ENCODE measurements at places on chromosomes 6 and 20. TPM values are rescaled to one million over a fixed set of nuclear protein-coding genes. Genes with fewer than 3 reads are reported as not detected.
A peak's percentile ranks its signal among the peaks of the same experiment; 100 is the strongest.

DNA sequence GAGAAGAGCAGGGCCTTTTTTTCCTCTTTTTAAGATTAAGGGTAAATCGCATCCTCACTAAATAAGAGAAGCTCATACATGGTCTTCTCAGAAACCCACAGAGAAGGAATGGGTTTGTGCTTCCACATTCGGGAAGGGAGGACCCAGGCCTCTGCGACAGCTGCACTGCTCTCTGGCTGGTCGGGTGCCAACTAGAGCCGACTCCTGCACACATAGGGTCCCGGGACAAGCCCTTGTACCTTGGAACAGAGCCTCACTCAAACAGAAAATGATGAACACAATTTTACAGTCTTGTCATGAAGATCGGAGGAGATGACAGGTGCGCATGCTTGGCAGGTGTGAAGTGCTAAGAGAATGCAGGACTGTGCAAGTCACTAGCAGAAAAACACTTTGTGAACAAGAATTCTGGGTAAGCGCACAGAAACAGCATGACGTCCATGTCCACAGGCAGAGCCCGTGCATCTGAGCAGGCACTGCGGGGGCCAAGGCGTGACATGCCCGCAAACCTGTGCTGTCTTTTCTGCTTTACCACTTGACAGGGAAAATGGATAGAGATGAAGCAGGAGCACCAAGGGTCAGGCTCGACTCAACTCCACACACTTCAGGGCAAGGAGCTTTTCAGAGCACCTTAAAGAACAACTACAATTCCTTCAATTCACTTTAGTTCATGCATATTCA lies 101.0 kb upstream of the MPC1 start:
- no peak for DNase-seq

GRCh38 chr20:63534831-63535651 lies 2.1 kb downstream of the PTK6 start:
- no peak for DNase-seq

The C2 gene
- 0.86 TPM for total RNA-seq

DNA sequence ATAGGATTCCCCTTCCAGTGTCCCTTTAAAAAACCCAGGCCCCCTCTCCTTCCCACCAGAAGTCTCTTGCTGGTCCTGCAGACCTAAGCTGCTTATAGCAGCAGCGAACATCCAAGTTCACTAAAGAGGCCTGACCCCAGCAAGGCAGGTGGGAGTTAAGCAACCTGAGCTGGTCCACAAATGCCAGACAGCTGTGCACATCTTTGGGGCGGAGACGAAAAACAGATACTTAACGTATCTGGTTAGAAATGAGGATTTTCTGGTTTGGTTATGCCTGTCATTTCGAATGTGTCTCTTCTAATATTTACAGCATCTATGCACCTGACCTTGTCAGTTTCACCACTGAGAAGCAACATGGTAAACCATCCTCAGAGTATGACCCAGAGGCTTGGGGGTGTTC lies 87.8 kb downstream of the SLC2A10 start:
- no peak for DNase-seq

GRCh38 chr6:149699150-149699549 lies 18.8 kb downstream of the LATS1 start:
- no peak for DNase-seq

The RING1 gene
- 22.2 TPM for total RNA-seq

DNA sequence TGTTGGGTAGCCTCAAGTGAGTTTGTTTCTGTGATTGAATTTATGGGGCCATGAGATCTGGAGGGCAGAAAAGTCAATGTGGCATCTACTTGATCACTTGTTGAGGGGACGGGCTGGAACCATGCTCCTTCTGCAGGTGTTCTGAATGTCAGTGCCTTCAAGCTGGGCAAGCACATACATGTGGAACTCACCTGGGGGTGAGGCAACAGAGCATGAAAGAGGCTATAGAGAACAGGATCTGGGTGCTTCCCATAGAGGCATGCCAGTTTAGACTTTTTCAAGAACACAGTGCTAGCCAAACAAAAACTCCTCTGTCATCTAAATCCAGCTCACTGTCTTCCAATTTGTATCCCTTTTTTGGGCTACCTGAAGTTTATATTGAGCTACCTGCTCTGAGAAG lies 77.8 kb upstream of the SLC35B3 start:
- no peak for DNase-seq

The PAK5 gene
- total RNA-seq, result not detected

DNA sequence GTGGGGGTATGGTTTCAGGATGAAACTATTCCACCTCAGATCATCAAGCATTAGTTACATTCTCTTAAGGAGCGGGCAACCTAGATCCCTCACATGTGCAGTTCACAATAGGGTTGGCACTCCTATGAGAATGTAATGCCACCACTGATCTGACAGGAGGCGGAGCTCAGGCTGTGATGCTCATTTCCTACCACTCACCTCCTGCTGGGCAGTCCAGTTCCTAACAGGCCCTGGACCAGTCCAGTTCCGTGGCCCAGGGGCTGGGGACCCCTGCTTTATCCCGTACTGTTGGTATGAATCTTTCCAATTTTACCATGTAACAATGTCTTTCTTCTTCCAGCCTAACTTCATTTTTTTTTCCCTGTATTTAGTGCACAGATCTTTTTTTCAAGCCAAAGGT lies 94.9 kb downstream of the OGFRL1 start:
- DNase-seq, result no peak

DNA sequence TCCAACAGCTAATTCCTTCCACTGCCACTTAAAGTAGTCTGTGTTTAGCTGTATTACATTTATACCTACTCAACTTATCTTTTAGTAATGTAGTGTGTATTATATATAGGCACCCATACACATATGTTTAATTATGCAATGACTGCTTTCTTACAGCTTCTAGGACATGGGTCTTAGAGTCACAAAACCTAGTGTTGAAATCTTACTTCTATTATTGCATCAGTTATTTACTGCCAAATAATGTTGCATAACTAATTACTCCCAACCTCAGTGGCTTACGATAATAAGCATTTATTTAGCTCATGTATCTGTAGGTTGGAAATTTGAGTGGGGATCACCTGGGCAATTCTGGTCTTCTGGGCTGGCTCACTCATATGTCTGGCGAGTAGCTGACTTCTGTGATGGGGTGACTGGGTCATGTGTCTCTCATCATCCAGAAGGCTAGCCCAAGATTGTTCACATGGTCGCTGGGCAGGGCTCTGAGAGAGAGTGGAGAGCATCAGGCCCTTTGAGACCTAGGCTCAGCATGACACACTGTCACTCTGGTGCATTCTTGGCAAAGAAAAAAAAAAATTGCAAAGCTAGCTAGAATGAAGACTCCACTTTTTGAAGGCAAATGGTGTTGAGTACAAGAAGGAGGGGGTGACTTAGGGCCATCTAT lies 187.0 kb downstream of the PLCB1 start:
- DNase-seq, result no peak

GRCh38 chr6:118935331-118935668 lies 341 bp upstream of the MCM9 start:
- no peak for DNase-seq

GRCh38 chr6:111662794-111663593 lies 57.3 kb upstream of the TRAF3IP2 start:
- no peak for DNase-seq

DNA sequence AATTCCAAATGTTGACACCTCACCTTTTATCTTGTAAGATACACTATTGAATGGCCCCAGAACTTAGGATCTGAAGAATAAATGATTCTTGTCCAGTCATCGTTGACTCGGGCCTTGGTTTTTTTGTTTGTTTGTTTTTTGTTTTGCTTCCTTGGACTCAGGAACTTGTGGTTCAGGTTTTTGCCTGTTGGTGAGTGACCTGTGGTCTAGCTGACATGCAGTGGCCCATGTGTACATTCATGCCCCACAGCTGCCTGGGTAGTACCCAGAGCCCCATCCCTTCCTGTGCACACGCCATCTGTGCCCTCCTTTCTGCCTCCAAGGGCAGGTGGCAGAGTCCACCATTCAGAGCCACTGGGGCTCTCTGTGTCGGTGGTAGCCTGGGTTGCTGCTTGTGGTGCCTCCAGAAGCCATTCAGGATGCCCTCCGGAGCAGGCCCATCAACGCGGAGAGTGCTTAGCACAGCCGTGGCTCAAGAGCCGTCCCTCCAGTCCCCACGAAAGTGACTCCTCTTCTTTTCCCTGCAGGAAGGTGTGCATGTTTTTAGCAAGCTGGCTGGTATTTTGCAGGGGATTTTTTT lies 85.9 kb downstream of the SYNJ2 start:
- DNase-seq, result peak; percentile 82

GRCh38 chr20:1083431-1084080 lies 34.8 kb upstream of the PSMF1 start:
- no peak for DNase-seq

GRCh38 chr20:54573838-54574237 lies 98.4 kb downstream of the DOK5 start:
- DNase-seq, result no peak

GRCh38 chr6:98657764-98658163 lies 176.6 kb upstream of the POU3F2 start:
- DNase-seq, result peak; percentile 31

The ADGRF4 gene
- total RNA-seq, result 0.13 TPM

The CRISP2 gene
- total RNA-seq, result not detected

- DNase-seq, result peak; percentile 70
Measured at GRCh38 chr20:58236612-58237317, 8.3 kb upstream of the ANKRD60 start.

- no peak for DNase-seq
Measured at GRCh38 chr6:117072781-117073180, 192.6 kb upstream of the VGLL2 start.

The BMP5 gene
- not detected for total RNA-seq

- no peak for DNase-seq
Measured at GRCh38 chr6:141443032-141443431, 689.7 kb upstream of the GJE1 start.

The HRH3 gene
- total RNA-seq, result not detected

DNA sequence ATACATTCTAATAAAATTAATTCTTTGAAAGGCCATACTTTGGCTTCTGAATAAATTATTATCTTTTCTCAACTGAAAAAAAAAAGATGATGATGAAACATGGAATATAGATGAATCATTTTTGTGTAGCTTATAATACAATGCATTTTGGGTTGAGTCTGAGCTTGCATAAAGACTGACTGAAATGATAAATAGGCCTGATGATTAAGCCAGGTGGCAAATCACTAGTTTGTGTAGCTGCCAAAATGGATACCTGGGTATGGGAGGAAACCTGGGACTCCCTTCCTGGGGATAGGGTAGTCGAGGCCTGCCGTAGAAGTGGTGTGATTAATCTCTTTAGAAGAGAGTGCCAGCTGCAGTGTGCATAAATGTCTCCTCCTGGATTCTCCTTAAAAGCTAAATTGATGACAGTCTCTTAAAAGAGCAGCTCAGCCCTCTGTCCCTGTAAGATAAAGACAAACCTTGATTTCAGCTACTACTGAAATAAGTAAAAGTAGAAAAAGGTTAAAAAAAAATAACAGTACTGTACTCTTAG lies 275.1 kb downstream of the GRIK2 start:
- DNase-seq, result no peak

The GJA10 gene
- total RNA-seq, result not detected

GRCh38 chr20:63295422-63295821 lies 2.4 kb downstream of the COL20A1 start:
- no peak for DNase-seq

GRCh38 chr6:98831057-98831958 lies 3.1 kb upstream of the POU3F2 start:
- DNase-seq, result no peak

All from LHCN-M2 (cell line).